ENCODE measurements at places on chromosomes 13 and 19. TPM values are rescaled to one million over a fixed set of nuclear protein-coding genes. Genes with fewer than 3 reads are reported as not detected.

DNA sequence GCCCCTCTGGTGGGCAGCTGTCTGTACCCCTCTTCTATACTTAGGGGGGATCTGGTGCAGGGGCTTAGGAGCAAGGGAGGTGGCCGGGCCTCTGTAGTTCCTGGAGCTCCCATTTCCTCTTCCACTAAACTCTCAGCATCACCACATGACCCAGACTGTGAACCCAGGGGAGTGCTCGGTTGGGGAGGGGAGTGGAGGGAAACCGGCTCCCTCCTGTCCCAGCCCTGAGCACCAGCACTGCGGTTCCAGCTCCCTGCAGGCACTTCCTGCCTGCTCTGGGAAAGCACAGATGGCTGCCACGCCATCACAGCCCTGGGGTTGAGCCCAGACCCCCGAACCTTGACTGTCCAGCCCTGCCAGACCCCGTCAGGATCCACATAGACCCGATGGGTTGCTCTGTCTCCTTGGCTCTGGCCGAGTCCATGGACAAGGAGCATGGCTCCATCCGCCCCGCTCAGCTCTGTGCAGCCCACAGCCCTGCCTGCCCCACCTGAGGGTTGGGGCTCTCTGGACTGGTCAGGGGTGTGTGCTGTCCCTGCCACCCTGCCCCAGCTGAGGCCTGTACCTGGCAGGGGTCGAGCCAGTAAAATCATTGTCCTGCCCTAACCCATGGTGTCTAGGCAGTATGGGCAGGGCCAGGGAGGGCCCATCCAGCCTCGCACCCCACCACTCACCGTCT, 36.0 kb upstream of the SLC7A10 start:
- no peak for DNase-seq

Gene SPACA4
- polyA plus RNA-seq, result not detected

Gene THSD1
- 8.8 TPM for polyA plus RNA-seq

Gene TRPM4
- 28.0 TPM for polyA plus RNA-seq

GRCh38 chr19:6103217-6103644, 7.1 kb downstream of the RFX2 start:
- no peak for DNase-seq

DNA sequence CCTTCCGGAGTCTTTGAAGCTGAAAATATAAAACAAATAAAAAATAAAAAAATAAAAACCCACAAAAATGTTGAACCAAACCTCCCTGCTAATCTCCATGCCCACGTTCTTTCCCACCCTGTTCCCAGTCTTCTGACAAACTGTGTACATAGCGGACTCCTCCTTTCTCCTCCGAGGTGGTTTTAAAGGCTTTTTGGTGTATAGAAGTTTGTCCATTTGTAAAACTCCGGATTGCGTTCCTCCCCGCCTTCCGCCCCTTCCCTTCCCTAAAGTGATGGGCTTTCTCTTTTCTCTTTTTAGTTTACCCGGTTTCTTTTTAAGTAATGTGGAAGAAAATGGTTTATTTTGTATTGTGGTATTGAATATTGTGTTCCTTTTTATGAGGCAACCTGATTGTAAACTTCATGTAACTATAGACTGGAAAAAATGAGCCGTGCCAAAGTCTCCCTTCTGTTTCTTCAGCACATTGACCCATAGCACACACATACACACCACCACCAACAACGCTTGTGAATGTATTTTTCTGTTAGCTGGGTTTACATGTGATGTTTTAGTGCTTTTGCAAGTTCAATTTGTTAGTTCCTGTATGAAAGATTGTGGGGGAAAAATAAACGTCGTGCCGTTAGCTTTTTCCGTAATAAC, 4.4 kb downstream of the ZIC2 start:
- DNase-seq, result no peak

Gene PDX1
- not detected for polyA plus RNA-seq

DNA sequence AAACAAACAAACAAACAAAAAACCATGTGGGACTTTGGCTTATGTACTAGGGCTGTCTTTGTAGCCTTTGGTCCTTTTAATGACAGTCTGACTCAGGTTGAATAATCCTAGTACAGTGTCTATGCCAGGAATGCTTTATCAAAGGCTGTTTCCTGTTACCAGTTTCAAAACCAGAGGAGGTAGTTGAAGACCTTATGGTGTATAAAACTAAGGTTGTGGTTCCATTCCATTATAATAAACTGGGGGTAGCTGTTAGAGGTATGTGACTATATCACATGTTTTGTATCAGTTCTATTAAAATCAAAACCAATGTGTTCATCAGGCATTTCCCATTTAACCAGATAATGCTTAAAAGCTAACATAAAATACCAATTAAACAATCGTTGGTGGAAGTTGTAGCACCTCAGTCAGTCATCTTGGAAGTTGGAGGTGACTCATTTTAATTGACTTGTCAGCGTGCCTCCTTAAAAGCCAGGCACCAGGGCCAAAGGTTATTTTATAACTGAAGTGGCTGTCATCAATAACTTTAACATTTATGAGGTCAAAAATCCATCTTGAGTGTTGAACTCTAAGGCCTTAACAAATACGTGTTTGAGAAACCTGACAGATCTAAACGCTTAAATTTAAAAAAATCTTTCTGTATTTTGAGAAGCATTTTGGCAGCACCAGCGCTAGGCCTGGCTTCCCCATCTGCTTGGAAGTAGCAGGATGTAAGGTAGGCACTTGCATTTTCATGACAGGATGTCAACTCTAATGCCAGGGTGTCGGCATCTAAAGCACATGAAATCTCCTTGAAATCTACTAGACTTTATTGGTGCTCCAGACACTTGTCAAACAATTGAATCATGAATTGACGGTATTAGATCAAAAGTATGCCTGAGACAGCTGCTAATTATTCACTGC, 162.5 kb downstream of the LMO7 start:
- DNase-seq, result no peak

DNA sequence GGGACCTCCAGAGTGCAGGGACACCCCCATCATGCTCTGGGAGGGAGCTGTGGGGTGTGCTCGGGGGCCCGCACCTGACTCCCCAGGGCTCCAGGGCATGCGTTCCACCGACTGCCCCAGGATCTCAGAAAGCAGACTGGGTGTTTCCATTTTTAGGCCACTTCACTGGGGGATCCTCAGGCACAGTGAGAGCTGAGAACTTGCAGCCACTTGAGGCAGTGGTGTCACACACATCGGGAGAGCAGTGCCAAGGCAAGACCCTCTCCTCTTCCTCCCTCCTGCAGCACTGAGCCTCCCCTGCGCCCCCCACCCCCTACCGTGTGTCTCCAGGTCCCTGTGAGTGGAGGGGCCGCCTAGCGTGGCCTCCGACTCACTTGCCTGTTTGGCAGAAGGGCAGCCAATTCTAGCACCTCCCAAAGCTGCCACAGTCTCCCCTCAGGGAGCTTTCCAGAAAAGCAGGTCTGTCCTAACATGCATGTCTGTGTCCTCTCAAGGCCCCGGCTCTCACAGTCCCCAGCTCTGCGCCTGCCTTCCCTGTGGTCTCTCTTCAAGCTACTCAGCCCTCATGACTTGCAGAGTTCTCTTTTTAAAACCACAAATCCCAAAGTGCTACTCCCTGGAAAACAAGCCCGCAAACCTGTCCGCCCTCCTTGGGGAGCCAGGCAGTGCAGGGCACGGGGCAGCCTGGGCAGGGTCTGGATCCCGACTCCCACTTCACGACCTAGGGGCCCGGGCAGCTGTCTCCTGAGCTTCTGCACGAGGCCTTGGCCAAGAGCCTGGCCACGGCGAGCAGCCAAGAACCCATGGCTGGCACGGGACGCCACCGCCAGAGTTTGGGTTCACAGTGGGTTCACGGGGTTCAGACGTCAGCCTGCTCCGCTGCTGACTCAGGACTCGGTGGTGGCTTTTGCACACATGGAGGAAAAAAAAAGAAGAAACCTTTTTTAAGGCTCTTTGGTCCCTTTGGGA, 94.1 kb downstream of the STK24 start:
- DNase-seq, result no peak

- no peak for DNase-seq
Measured at GRCh38 chr19:39410017-39410830, 2.2 kb upstream of the PLEKHG2 start.

GRCh38 chr13:61339054-61339621, 76.5 kb downstream of the PCDH20 start:
- no peak for DNase-seq

GRCh38 chr13:72523049-72523448, 204.4 kb downstream of the MZT1 start:
- no peak for DNase-seq

Gene KIR3DL1
- not detected for polyA plus RNA-seq
